ENCODE measurements at places on chromosomes 16 and 17.

DNA sequence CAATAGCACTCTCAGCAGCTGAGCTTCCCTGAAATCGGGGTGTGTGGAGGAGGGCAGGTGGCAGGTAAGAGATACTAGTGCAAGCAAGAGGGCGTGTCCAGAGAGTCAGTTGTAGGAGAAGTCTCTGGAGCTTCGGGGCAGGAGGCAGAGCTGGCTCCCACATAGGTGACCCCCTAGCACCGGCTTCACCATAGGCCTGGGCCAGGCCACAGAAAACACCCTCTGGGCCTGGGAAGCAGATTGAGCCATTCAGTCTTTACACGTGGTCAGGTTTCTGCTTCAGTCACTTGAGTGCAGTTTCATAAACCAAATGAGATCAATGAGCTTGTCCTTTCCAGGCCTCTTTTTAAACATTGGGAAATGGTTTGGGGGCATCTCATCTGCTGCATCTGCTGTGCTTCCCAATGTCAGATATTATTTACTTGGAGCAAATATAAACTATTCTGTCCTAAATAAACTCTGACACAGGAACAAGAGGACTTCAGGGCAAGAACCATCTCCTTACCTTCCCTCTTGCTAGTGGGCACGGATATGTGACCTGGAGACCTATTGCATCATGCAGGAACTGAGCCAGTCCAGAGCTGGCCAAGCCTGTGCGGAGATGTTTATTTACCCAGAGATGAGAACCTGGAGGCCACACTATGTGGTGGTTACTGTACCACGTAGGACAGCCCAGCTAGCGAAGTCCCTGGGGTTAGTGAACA is 16.1 kb downstream of the CCR7 start:
- no peak overlapping the region for H3K4me3 ChIP-seq
- H3K4me1 ChIP-seq = peaks cover 44% of the 10 kb centered on the region
- H3K27ac ChIP-seq = peak overlapping the region; percentile 89
- no peak for DNase-seq
- no peaks in the 10 kb centered on the region for H3K36me3 ChIP-seq

DNA sequence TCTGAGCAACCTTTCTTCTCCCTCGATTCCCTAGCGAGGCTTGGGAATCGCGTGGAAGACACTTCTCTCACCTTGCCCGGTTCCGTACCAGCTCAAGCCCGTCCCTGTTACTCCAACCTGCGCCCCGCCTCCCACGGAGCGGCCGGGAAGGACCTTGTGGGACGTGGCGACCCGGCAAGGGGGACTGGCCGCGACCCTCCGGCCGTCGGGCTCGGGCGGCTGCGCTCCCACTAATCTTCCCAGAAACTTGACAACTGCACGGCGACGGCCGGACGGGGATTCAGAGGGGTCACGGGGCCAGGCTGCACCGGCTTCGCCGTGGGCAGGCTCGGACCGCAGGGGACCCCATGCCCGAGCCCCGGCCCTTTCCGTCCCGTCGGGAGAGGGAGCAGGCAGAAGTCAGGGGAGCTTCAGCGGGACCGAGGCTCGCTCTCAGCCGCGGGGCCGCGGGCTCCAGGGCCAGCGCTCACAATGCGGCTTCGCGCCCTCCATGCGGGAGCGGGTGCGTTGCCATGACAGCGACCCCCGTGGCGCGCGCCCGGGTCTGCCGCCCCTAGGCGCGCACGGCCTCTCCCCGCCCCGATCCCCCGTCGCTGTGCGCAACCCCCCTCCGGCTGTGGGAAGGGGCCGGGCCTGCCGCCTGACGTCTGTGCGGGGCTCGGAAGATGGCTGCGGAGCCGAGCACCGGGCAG is at the start of gene SGSM2:
Gene SGSM2 (plus strand): TSS at position 650 of the 692 bp plus-strand sequence. CDS start 188 bp downstream, outside the sequence.
- no peaks in the 10 kb centered on the region for H3K27me3 ChIP-seq
- peaks cover 7% of the 10 kb centered on the region for H3K4me1 ChIP-seq
- peak within 1 kb of the TSS; percentile 92 for H3K27ac ChIP-seq
- DNase-seq = peak; percentile 71
- peak within 1 kb of the TSS; percentile 63 for H3K4me3 ChIP-seq

DNA sequence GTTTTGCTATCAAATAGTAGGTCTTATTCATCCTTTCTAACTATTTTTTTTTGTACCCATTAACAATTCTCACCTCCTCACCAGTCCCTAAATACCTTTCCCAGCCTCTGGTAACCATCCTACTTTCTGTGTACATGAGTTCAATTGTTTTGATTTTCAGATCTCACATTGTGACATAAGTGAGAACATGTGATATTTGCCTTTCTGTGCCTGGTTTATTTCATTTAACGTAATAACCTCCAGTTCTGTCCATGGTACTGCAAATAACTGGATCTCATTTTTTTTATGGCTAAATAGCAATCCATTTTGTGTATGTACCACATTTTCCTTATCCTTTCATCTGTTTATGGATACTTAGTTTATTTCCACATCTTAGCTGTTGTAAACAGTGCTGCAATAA is 181.9 kb upstream of the KIF2B start:
- no peaks in the 10 kb centered on the region for H3K27me3 ChIP-seq
- H3K4me3 ChIP-seq = no peak overlapping the region
- H3K4me1 ChIP-seq = no peaks in the 10 kb centered on the region

GRCh38 chr16:55280587-55280986 is 43.4 kb upstream of the IRX6 start:
- H3K4me3 ChIP-seq = no peak overlapping the region
- H3K27me3 ChIP-seq = peaks cover 4% of the 10 kb centered on the region
- H3K36me3 ChIP-seq = no peaks in the 10 kb centered on the region
- no peak overlapping the region for H3K27ac ChIP-seq

DNA sequence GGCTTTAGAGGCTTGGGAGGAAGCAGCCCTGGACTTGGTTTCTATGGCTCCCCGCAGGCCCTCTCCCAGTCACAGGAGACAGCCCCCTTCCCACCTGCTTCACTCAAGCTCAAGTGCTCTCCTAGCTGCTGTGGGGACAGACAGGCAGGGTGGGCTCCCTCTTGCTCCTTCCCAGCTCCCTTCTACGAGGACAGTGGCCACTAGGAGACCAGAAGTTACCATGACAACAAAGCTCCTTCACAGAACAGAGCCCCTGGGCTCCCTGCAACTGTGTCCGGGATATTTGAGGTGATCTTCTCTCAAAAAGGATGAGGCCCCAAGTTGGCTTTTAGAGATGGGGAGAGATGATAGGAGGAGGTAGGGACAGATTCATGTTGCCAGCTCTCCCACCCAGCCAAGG is 116.3 kb downstream of the AMFR start:
- no peak overlapping the region for H3K4me3 ChIP-seq
- no peaks in the 10 kb centered on the region for H3K27me3 ChIP-seq
- H3K27ac ChIP-seq = no peak overlapping the region
- no peak for DNase-seq

DNA sequence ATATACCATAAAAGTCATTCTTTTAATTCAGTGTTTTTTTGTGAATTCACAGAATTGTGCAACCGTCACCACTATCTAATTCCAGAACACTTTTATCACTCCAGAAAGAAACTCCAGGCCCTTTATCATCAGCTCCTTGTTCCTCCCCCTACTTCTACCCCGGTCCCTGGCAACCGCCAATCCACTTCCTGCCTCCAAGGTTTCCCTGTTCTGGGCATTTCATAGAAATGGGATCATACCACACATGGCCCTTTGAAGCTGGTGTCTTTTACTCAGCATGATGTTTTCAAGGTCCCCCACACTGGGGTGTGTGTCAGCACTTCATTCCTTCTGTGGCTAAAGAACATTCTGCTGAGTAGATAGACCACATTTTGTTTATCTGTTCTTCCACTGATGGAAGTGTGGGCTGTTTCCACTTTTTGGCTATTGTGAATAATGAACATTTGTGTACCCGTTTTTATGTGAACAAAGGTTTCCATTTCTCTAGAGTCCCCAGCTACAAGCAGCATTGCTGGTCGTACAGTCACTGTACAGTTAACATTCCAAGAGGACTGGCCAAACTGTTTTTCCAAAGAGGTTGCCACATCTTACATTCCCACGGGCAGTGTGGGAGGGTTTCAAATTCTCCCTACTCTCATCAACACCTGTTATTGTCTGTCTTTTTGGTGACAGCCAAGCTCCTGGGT is 75.8 kb upstream of the ZNF469 start:
- no peaks in the 10 kb centered on the region for H3K36me3 ChIP-seq
- peaks cover 7% of the 10 kb centered on the region for H3K27me3 ChIP-seq
- peaks cover 9% of the 10 kb centered on the region for H3K4me1 ChIP-seq

GRCh38 chr16:50814052-50814451 is 72.2 kb downstream of the CYLD start:
- DNase-seq = no peak
- H3K4me1 ChIP-seq = no peaks in the 10 kb centered on the region
- H3K27ac ChIP-seq = no peak overlapping the region
- peaks cover 6% of the 10 kb centered on the region for H3K27me3 ChIP-seq

DNA sequence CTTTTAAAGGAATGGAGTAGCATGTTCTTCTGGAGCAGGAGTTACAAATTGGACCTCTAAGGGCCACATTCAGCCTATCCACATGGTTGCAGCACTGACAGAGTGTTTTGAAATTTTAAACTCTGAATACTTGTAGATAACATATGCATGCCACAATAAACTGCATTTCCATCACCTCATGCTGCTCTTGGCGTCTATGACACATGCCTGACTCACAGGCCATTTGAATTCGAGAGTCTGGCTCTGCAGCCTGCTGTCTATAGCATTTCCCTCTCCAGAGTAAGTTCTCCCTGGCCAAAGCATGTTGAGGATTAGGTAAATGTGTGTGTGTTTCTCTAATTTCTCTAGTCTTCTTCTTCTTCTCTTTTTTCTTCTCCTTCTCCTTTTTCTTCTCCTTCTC is 28.7 kb upstream of the MYOCD start:
- H3K4me3 ChIP-seq = no peak overlapping the region
- no peaks in the 10 kb centered on the region for H3K27me3 ChIP-seq
- H3K4me1 ChIP-seq = no peaks in the 10 kb centered on the region
- H3K36me3 ChIP-seq = no peaks in the 10 kb centered on the region

GRCh38 chr17:29177871-29178749 is 2.1 kb downstream of the MYO18A start:
- H3K4me1 ChIP-seq = peaks cover 53% of the 10 kb centered on the region
- H3K27me3 ChIP-seq = no peaks in the 10 kb centered on the region
- no peak overlapping the region for H3K4me3 ChIP-seq
- no peak for DNase-seq
- peaks cover 5% of the 10 kb centered on the region for H3K36me3 ChIP-seq

DNA sequence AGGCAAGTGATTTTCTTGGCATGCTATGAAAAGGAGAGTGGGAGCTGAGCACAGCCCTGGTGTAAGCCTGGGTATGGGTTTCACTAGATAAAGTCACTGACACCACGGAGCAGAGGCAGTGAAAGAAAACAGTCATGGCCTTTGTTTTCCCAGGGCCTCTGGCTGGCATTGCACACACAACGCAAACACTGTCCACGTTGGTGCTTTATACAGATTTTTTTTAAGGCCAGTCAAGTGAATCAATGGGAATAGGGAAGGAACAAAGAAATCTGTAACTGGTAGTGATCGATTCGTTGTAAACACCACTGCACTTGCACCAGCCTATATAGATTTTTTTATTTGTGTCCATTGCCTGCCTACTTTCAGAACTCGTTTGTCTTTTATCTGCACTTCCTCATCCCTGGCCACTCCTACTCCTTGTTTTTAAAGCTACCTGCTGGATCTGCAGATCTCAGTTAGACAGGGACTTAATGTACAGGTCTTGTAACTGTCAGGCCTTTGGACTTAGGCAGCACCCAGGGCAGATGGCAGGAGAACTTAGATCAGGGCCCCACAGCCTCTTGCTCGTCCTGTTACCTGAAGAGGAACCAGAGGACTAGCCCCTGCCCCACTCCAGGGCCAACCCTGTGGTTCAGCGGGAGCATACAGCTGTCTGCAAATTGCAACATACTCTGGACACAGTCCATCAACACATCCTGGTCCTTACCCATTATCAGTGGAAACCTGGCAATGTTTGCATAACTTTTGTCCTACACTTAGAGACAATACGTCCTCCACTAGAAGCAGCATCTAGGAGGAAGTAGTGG is 10.6 kb upstream of the TMIGD1 start:
- H3K27ac ChIP-seq = peak overlapping the region; percentile 55
- no peaks in the 10 kb centered on the region for H3K27me3 ChIP-seq
- no peaks in the 10 kb centered on the region for H3K36me3 ChIP-seq

- H3K27me3 ChIP-seq = peaks cover 30% of the 10 kb centered on the region
- H3K27ac ChIP-seq = no peak overlapping the region
- H3K36me3 ChIP-seq = peaks cover 19% of the 10 kb centered on the region
- H3K4me3 ChIP-seq = no peak overlapping the region
These were observed 5.7 kb upstream of the SNAI3 start for GRCh38 chr16:88691924-88692560.

DNA sequence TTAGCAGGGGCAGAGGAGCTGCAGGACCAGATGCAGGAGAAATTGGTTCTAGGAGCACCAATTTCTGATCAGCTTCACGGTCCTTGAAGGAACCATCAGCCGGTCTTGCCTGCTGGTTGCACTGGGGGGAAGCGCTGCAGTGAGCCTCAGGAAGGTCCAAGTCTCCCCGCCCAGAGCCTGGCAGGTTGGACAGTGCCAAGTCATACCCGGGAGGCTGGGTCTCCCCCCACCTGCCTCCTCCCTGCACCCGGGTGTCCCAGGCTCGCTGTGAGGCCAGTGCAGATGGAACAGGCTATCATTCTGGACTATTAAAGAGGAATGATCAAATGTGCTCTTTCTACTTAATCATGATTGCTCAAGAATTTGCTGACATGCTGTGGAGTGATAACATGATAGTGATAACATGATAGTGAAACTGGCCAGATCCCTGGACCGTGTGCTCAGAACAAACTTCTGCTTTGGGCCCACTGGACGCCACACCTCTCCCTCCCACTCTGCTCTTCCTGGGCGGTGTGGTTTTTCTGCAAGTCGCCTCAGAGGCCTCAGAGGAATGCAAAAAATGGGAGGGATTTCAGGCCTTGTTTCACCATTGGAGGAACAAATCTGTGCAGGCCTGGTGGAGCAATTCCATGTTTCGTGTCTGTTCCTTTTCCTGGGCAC is 236.0 kb downstream of the IRF8 start:
- H3K4me3 ChIP-seq = no peak overlapping the region
- peaks cover 17% of the 10 kb centered on the region for H3K27me3 ChIP-seq
- no peaks in the 10 kb centered on the region for H3K36me3 ChIP-seq
- H3K4me1 ChIP-seq = no peaks in the 10 kb centered on the region

DNA sequence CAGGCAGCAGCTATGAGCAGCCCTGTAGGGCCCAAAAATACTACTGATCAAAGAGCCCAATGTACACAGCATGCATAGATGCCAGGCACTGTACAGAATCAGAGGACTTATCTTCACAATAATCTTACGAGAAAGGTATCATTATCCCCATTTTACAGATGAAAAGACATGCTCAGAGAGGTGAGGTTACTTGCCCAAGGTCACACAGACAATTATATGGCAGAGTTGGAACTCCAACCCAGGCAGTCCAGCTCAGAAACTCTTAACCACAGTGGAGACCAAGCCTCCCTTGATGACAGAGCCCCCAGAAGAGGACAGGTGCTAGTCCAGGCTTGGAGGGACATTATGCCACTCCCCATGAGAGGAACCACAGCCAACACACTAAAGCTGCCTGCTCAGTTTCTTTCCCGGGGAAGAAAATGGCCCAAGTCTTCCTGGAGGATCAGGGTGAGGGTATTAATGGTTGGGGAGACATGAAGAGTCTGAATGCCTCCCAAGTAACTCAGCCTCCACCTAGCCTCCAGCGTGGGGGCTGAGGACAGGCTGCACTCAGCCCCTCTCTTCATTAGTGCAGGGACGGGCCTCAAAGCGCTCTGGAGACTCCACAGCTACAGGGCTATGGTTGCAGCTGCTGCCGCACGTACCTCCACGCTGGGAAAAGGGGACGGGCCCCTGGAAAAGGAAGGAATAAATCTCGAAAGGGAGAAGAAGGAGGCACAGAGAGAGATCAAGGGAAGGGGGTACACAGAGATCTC is 826 bp downstream of the UNC119 start:
- H3K27ac ChIP-seq = peak overlapping the region; percentile 60
- H3K4me3 ChIP-seq = peak overlapping the region; percentile 97
- DNase-seq = no peak

Data from heart right ventricle (tissue), 16 donors.